ENCODE measurements at places on chromosomes 6 and 20. TPM values are rescaled to one million over a fixed set of nuclear protein-coding genes. Genes with fewer than 3 reads are reported as not detected.

CLPSL1 gene
- not detected for total RNA-seq

DCBLD1 gene
- total RNA-seq: 27.6 TPM

CST5 gene
- total RNA-seq: not detected

LINC00237 gene
- total RNA-seq: not detected

SAPCD1 gene
- total RNA-seq: 1.9 TPM

TP53TG5 gene
- 0.50 TPM for total RNA-seq

MARCKS gene
- 104 TPM for total RNA-seq

RNASET2 gene
- 19.6 TPM for total RNA-seq

STX11 gene
- total RNA-seq: 0.50 TPM

FILIP1 gene
- 0.29 TPM for total RNA-seq

SLC2A10 gene
- total RNA-seq: 90.1 TPM

MYL9 gene
- 15.1 TPM for total RNA-seq

Data from smooth muscle cell of trachea (primary cell).